Hepatic stellate cell (primary cell): ENCODE measurements at places on chromosomes 2 and 18.

DNA sequence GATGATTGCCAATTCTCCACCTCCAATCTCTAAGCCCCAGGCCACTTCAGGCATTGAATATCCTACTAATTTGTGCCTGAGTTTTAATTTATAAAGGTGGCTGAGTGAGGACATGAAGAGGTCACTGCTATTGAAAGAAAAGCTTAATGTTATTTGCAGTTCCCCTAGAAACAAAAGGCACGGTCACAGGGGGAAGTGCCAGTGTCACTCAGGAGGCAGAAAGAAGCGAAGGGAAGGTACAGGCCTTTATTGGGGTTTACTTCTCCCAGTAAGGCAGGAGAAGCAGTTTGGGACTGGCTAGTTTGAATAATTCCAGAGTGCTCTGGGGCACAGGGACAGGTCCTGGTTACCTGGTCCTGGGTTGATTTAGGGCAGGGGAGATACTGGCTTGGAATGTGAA, 1.7 kb upstream of the ABHD1 start:
- no peak for DNase-seq

- no peak for DNase-seq
Measured at GRCh38 chr2:213537579-213537978, 253.3 kb downstream of the SPAG16 start.

- DNase-seq: no peak
Measured at GRCh38 chr2:9018534-9018933, 15.1 kb upstream of the MBOAT2 start.

GRCh38 chr2:56199492-56199891, 15.7 kb downstream of the CCDC85A start:
- peak; percentile 74 for DNase-seq

- DNase-seq: no peak
Measured at GRCh38 chr2:203279288-203279687, 40.5 kb downstream of the CYP20A1 start.

- DNase-seq: no peak
Measured at GRCh38 chr2:129864719-129865118, 114.7 kb upstream of the RAB6C start.

DNA sequence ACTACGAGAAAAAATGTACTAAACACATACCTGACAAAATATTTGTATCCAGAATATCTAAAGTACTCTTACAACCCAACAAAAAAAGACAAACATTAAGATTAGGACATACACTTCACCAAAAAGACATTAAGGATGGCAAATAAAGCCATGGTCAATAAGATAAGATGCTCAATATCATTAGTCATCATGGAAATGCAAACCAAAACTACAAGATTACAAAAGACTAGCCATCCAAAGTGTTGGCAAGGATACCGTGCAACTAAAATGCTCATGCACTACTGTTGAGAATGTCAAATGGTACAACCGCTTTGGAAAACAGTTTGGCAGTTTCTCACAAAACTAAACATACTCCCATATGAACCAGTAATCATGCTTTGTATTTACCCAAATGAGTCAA, 29.7 kb downstream of the MAP3K2 start:
- DNase-seq: no peak

DNA sequence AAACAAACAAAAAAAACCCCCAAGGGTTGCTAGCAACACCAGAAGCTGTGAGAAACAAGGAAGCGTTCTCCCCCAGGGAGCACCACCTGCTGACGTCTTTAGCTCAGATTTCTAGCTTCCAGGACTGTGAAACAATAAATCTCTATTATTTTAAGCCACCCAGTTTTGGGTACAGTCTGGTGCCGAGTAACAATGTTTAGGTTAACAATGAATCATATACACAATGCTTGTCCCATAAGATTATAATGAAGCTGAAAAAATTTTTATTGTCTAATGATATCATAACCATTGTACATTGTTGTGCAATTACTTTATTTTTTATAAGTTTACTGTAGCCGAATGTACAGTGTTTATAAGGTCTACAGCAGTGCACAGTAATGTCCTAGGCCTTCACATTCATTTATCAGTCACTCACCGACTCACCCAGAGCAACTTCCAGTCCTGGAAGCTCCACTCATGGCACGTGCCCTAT, 72.1 kb upstream of the CAB39 start:
- no peak for DNase-seq

DNA sequence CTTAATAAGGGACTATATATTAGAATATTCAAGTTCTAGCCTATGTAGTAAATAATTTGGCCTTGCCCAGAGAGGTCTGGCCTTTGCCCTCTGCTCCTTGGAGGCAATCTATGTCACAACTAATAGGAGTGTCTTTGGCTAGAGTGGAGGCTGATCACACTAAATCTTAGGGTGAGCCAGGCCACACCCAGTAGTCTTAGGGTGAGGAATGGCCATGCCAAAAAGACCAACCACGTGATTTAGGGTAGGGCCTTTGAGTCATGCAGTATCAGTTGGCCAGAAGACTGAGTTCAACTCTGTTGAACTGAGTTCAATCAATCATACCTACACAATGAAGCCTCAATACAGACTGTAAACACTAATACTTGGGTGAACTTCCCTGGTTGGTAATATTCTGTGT, 26.0 kb upstream of the FLACC1 start:
- DNase-seq: no peak

- DNase-seq: no peak
Measured at GRCh38 chr18:46072376-46072867, 362 bp upstream of the PSTPIP2 start.

DNA sequence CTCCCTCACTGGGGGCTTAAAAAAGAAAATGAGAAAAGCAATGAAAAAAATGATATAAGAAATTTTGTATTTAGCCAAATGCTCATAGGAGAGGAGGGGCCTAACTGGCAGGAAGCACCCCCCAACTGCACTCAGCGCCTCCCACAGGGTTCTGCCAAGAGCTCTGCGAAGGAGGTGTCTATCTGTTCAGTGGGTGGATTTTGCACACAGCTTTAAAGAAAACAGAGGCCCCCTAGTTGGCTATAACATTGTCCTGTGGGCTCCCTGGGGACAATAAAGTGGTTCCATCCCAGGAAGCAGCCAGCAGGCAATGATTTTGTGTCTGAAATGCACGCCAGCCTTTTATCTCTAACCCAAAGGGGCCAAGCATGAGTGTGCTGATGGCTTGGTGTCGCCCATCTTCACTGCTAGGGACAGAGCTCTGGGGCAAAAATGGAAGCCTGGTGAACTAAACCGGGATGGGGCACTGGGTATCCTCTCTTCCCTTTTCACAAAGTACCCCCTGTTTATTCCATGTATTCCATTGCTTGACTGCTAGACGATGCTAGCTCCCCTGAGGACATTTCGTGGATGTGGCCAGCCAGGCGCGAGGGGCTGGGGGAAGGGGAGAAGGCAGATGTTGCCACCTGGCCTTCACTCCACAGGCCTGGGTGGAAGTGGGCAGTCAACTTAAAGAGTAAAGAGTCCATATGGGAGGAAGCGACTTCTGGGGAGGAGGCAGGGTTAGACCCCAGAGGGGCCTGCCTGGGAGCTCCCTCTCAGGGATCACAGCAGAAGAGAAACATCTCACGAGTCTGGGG, 205.7 kb downstream of the CYP26B1 start:
- DNase-seq: no peak

- no peak for DNase-seq
Measured at GRCh38 chr2:57602733-57603132, 443.9 kb upstream of the VRK2 start.

- DNase-seq: no peak
Measured at GRCh38 chr18:71798986-71799673, 745.0 kb downstream of the CBLN2 start.

DNA sequence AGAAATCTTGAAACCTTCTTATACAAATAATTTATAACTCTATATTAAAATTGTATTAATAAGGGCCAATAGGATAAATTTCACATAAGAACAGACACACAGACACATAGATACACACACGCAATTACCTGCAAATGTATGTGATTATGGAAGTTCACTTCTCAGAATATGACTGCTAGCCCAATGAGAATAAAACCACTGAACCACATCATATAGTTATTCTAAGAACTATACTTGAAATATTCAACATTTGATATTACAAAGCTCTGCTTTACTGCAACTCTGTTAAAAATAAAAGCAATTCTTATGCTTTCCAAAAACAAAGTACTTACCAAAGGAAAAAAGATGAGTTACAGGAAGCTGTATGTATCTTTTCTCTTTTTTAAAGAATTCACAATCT, 51.1 kb downstream of the PGAP1 start:
- DNase-seq: no peak

GRCh38 chr2:218798767-218799504, 17.0 kb downstream of the CYP27A1 start:
- DNase-seq: no peak

GRCh38 chr18:13492314-13492713, 234.0 kb downstream of the FAM210A start:
- DNase-seq: no peak

DNA sequence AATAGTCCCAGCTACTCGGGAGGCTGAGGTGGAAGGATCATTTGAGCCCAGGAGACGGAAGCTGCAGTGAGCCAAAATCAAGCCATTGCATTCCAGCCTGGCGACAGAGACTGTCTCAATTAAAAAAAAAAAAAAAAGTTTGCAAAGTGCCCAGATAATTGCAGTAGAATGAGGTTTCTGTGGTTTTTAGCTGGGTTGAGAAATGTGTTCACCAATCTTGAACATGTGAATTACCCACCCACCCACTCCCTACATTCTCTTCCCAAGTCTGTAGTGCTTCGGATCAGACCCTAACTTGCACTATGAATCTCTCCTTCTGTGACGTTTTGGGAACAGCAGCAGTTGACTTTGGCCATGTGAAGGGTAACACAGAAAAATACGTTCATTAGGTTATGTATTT, 247.3 kb downstream of the PTGR3 start:
- DNase-seq: no peak

DNA sequence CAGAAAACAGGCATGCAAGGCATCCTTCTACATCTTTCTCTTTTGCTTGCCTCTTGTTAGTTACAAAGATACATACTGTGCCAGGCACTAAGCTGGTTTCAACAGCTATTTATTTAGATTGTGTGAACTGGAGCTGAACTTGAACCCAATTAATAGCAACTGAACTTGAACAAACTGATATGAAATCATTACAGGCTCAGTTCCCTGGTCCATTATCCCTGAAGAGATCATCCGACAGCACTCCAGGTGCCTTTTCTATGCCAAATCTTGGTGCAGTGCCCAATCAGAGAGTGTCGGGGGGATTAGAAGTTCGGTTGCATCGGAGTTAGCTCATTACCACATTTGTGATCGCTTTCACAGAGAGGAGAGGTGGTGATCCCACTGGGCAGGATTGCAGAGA, 477.6 kb downstream of the PARD3B start:
- DNase-seq: no peak

DNA sequence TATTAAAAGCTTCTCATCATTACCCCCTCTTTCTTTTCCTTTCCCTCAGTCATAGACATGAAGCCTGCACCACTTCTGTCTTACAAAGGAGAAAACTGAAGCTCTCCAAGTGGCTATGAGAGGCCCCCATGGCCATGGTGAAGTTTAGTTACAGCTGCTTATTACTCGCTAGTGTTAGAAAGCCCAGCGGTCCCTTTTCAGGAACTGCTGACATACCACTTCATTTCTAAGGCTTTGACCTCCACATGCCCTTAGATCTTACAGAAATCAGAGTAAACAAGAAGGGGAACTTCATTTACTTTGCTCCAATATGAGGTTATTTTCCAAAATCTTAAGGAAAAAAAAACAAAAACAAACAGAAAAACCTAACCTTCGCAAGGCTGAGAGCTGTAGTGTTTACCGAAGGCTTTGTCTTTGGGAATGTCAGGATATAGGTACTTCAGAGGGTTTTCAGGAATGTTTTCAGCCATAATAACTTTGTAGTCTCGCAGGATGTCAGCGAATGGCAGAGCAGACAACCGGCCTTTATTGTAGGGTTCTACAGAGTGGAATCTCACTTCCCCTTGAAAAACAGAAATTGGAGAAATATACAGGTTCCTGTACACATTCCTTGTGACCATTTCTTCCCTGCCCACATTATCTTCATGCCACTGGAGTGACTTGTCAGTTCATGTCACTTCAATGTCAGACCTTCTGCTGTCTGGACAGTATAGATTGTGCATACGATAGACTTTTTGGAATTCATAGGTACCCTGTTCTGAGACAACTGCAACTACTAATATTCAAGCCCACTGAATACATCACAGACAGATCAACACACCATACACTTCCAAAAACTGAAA, 18.8 kb upstream of the STAT1 start:
- DNase-seq: no peak
